Neural crest cell (in vitro differentiated cells): ENCODE measurements at places on chromosomes 4 and X. TPM values are rescaled to one million over a fixed set of nuclear protein-coding genes. Genes with fewer than 3 reads are reported as not detected.
A peak's percentile ranks its signal among the peaks of the same experiment; 100 is the strongest.

DNA sequence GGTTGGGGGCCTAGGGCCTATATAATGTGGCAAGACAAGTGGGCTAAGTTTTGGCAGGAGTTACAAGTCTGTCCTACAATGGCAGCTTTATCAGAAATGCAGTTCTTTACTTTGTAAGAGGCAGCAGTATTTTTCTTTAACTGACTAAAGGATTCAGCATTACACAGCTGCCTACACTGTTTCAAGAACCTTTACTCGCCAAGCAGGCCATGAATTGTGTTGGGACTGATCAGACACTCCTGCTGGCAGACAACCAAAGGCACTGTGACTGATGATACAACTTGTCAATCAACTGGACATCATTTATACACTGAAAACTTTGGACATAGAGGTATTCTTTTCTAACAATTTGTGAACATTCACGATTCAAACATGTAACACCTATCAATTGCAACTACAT, 4.3 kb downstream of the MORC4 start:
- H3K27ac ChIP-seq, result no peak overlapping the region
- no peak overlapping the region for H3K4me3 ChIP-seq
- DNase-seq, result no peak
- peaks cover 5% of the 10 kb centered on the region for H3K36me3 ChIP-seq

GRCh38 chr4:158079661-158080060, 93.2 kb downstream of the GASK1B start:
- H3K4me3 ChIP-seq, result no peak overlapping the region
- H3K27ac ChIP-seq, result no peak overlapping the region
- no peaks in the 10 kb centered on the region for H3K27me3 ChIP-seq
- no peak for DNase-seq
- no peaks in the 10 kb centered on the region for H3K36me3 ChIP-seq
- H3K4me1 ChIP-seq, result peaks cover 5% of the 10 kb centered on the region

DNA sequence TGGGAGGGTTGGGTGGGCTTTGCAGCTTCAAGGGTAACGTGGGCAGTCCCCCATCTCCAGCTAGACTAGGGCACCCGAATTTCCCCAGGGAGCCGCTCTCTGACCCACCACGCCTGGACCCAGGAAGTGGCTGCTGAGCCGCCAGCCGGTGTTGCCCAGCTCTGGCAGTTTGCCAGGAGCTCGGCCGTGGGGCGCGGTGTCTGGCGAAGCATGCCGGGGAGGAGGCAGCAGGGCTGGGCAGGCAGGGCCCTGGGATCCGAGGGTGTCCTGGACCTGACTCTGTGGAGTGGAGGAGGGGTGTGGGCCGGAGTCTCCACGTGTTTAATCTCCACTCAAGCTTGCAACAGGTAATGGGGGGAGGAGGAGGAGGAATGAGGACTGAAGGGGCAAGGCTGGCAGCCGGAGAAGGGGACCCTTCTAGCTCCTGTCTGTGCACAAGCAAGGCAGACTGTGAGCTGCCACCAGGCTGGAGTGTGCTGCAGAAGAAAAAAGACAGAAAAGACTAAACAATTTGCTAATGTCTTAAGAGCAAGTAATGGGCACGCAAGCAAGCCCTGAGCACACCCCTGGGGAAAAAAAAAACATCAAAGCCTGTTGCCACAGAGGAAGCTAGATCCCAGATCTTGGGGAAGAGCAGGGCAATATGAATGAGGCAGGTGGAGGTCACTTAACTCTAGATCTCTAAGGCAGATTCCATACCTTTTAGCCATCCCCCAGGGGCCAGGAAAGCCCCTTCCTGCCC, 2.4 kb downstream of the LONRF3 start:
- no peak for DNase-seq
- no peaks in the 10 kb centered on the region for H3K36me3 ChIP-seq
- H3K27me3 ChIP-seq, result peaks cover 76% of the 10 kb centered on the region
- no peak overlapping the region for H3K27ac ChIP-seq

DNA sequence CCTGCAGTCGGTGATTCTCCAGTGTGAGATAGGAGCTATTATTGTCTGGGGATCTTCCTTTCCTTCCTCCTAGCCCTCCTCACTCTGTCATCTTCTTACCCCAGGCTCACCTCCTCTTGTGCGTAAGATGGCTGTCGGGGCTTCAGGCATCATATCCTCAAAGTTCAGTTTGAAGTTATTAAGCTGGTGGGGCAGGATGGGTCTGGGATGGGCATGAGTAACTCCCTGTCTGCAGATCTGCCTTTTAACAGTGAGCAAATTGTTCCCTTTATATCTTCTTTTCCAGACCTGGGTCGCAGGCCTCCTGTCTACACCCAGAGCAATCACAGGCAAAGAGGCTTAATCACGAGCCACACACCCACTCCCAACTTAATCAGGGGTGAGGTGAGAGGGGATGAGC, 900 bp upstream of the MTMR1 start:
- no peak for DNase-seq
- H3K27ac ChIP-seq, result no peak overlapping the region
- peak overlapping the region; percentile 93 for H3K4me3 ChIP-seq

GRCh38 chr4:128608006-128608405, 201.5 kb upstream of the JADE1 start:
- H3K27ac ChIP-seq, result no peak overlapping the region
- H3K4me1 ChIP-seq, result peaks cover 4% of the 10 kb centered on the region
- H3K36me3 ChIP-seq, result no peaks in the 10 kb centered on the region
- no peak for DNase-seq

DNA sequence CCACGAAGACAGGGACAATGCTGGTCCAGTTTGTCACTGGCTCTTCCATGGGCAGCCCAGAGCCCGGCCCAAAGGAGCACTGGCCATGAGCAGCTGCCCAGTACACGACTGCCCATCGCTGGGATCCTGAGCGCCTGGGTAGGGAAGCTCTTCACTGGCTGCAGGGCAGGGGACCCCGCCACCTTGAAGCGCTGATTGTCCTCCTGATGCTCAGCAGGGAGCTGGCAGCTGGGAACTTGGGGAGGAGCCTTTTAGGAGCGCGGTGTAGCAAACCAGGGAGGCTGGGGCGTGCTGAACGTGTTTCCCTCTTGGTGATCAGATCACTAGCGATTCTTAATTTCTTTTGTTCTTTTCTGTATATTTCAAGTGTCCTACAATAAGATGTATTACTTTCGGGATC, 1.8 kb downstream of the L1CAM start:
- no peak overlapping the region for H3K27ac ChIP-seq
- peaks cover 29% of the 10 kb centered on the region for H3K27me3 ChIP-seq
- no peak for DNase-seq
- peaks cover 9% of the 10 kb centered on the region for H3K36me3 ChIP-seq

DNA sequence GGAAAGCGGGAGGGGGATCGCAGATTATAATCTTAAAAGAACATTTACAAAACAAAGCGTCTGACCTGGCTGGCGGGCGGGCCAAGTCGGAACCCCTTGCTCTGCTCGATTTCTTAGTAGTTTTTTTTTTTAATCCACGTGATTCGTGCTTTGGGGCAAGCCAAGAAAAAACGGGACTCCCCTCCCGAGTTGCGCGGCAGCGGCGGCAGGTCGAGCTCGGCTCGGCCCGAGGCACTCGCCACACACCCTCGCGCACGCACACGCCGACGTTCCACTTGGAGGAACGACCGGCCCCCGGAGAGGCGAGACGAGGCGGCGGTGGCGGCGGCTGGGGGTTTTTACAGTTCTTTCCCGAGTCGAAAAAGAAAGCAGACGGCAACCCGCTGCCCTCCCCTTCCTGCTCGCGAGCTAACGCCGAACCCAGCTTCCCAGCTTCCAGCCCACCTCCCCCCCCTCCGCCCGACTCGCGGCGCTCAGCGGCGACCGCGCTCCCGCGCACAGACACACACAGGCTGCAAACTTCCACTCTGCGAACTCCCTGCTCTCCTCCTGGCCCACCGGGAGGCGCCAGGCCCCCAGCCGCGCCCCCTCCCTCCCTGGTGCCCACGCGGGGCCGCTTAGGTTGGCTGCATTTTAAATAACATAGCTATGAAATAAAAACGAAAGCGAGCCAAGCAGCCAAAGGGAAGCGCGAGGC, 1.2 kb downstream of the BCOR start:
- DNase-seq, result no peak
- peak overlapping the region; percentile 91 for H3K4me3 ChIP-seq
- H3K27ac ChIP-seq, result no peak overlapping the region
- H3K4me1 ChIP-seq, result peaks cover 49% of the 10 kb centered on the region
- no peaks in the 10 kb centered on the region for H3K36me3 ChIP-seq

SPOCK3 gene
- total RNA-seq, result 0.45 and 0.56 TPM in 2 replicates

DNA sequence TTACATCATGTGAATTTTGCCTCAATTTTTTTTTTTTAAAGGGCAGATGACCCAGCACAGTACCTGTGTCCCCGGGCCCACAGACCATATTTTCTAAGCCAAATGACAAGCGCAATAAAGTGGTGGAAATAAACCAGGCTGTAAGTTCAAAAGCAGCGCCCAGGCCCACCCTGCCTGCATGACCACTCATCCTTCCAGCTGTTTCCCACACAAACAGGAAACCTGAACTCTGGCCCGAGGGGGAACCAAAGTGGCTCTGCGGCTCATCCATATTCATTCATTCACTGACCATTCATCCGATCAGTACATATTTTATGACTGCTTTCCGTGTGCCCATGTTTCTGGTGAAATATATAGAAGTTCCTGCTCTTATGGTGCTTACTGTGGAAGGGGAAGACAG, 33.7 kb upstream of the CRMP1 start:
- H3K27ac ChIP-seq, result no peak overlapping the region
- H3K27me3 ChIP-seq, result peaks cover 13% of the 10 kb centered on the region
- no peak for DNase-seq
- peaks cover 37% of the 10 kb centered on the region for H3K4me1 ChIP-seq

FDCSP gene
- total RNA-seq, result not detected in 2 replicates

GRCh38 chr4:156413239-156414135, 459.8 kb upstream of the CTSO start:
- H3K27ac ChIP-seq, result no peak overlapping the region
- no peaks in the 10 kb centered on the region for H3K27me3 ChIP-seq
- no peaks in the 10 kb centered on the region for H3K36me3 ChIP-seq
- no peak overlapping the region for H3K4me3 ChIP-seq
- H3K4me1 ChIP-seq, result no peaks in the 10 kb centered on the region

- H3K36me3 ChIP-seq, result no peaks in the 10 kb centered on the region
- H3K27ac ChIP-seq, result no peak overlapping the region
- DNase-seq, result no peak
Observed at GRCh38 chr4:54386042-54386669, 157.1 kb downstream of the PDGFRA start.

- H3K4me1 ChIP-seq, result peaks cover 44% of the 10 kb centered on the region
- H3K27me3 ChIP-seq, result no peaks in the 10 kb centered on the region
- no peak overlapping the region for H3K27ac ChIP-seq
- H3K4me3 ChIP-seq, result no peak overlapping the region
Observed at GRCh38 chr4:72323227-72323626, 245.8 kb downstream of the ADAMTS3 start.

DNA sequence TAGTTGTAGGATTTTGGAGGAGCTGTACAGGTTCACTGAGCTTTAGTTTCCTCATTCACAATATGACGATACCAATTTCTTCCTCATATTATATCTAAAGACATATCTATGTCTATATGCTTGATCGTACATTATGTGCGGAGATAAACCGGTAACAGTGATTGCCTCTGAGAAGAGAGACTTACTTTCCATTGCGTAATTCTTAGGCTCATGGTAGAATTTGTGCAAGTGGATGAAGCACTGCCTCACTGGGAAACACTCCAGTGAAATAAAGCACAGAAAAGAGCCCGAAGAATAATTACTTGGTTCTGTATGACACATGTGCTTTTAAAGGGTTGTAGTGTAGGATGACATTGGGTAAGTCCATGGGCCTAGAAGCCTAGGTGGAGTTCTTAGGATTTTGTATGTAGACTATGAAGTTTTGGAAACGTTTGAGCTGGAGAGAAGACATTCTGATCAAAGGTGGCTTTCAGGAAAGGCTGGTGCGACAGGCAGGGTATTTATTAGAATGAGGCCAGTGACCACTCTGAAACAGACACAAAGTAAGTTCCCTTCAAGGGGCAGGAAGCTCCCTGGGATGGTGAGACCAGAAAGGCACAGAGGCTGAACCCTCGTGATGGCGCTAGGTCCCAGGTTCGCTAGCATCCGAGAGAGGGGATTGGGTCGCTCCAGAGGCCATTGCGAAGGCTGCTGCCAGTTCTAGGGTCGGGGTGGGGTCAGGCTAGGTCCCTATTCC, 649 bp upstream of the VBP1 start:
- H3K27me3 ChIP-seq, result no peaks in the 10 kb centered on the region
- peak overlapping the region; percentile 90 for H3K4me3 ChIP-seq
- DNase-seq, result no peak
- H3K36me3 ChIP-seq, result no peaks in the 10 kb centered on the region

DNA sequence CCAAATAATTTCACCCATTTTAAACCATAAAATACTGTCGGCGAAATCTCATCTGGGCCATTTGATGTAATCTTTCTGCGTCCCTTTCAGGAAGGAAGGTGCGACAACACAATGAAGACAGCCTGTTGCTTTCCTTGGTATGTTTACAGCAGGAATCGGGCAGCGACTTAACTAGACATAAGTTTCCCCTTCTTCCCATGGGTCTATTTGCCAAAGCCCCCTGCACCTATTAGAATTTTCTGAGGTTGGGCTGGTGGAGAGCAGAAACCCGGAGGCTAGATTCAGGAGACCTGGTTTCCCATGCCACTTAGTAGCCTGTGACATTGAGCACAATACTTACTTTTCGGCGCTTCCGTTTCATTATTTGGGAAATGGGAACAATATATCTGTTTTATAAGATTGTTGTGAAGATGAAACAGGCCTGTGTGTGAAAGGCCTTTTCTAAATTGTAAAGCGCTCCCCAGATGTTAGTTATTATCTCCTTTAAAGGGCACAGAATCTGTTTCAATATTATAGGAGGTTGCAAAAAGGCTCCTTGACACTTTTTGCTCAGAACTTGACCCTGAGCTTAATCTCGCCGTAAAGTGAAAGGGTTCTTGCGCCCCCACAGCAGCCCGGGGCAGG, 552 bp upstream of the AFF1 start:
- peak overlapping the region; percentile 88 for H3K4me3 ChIP-seq
- H3K4me1 ChIP-seq, result peaks cover 37% of the 10 kb centered on the region
- H3K27me3 ChIP-seq, result peaks cover 41% of the 10 kb centered on the region
- H3K36me3 ChIP-seq, result no peaks in the 10 kb centered on the region
- no peak for DNase-seq

ITIH6 gene
- total RNA-seq, result 0.05 and 0.30 TPM in 2 replicates

MAGEA1 gene
- not detected in 2 replicates for total RNA-seq

GRCh38 chr4:123631786-123632692, 235.4 kb downstream of the SPRY1 start:
- H3K4me3 ChIP-seq, result no peak overlapping the region
- H3K27ac ChIP-seq, result peak overlapping the region; percentile 44
- peaks cover 22% of the 10 kb centered on the region for H3K4me1 ChIP-seq
- H3K36me3 ChIP-seq, result peaks cover 23% of the 10 kb centered on the region
- no peak for DNase-seq

- DNase-seq, result no peak
- H3K27ac ChIP-seq, result no peak overlapping the region
- H3K4me3 ChIP-seq, result no peak overlapping the region
- no peaks in the 10 kb centered on the region for H3K36me3 ChIP-seq
- H3K4me1 ChIP-seq, result no peaks in the 10 kb centered on the region
- no peaks in the 10 kb centered on the region for H3K27me3 ChIP-seq
Observed at GRCh38 chr4:91220315-91220714, 1083.5 kb upstream of the GRID2 start.

UCP1 gene
- total RNA-seq, result not detected in 2 replicates

DNA sequence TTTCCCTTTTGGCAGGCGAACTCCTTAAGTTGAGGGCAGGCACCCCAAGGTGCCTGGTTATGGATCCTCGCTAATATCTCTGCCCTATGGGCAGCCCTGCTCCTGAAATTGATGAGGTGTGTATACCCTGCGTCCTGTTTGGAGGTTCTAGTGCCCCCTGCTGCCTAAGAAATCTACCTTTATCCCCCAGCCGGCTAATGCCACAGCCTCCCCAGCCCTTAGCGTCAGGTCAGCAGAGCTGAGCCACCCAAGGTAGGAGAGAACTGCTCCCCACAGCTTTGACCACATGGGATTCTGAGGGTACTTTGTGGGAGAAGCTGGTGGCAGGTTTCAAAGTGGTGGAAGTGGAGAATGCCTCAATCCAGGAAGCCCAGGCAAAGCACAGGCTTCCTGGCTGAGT, 50.8 kb downstream of the ANAPC4 start:
- DNase-seq, result no peak
- H3K27me3 ChIP-seq, result no peaks in the 10 kb centered on the region
- H3K4me3 ChIP-seq, result no peak overlapping the region

RASL11B gene
- 10.2 and 11.3 TPM in 2 replicates for total RNA-seq
